Stimulated activated CD4-positive, alpha-beta T cell treated with anti-CD3 and anti-CD28 coated beads, Interleukin-1b, Interleukin-23, amount 100 ng/mL, for 1 hour (primary cell): ENCODE measurements at places on chromosomes 12 and 14.

DNA sequence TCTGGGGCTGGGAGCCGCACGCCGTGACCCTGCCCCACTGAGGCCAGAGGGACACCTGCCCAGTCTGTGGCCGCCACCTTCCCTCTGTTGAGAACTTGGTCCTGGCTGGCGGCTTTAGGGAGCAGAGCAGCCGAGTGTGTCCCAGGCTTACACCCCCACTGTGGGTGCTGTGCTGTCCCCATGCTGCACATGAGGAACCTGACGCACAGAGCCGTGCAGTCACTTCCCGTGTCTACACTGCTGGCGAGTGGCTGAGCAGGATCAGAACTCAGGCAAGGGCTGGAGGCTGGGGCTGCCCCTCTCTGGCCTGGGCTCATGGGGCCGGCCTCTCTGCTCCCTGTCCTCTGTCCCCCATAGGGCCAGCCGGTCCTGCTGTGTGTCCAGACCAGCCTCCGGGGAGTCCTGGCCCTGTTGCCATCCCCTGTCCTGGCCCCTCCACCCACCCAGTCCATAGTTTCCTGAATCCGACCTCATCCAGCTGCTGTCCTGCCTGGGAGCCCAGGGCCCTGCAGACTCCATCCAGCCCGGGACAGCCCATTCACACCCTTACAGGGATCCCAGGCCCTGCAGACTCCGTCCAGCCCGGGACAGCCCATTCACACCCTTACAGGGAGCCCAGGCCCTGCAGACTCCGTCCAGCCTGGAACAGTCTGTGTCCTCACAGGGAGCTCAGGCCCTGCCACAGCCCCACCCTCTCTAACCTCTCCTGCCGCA, 10.3 kb downstream of the FBRSL1 start:
- no peak for DNase-seq

- DNase-seq: peak; percentile 82
Measured at GRCh38 chr14:93959239-93960107, 16.9 kb downstream of the ASB2 start.

DNA sequence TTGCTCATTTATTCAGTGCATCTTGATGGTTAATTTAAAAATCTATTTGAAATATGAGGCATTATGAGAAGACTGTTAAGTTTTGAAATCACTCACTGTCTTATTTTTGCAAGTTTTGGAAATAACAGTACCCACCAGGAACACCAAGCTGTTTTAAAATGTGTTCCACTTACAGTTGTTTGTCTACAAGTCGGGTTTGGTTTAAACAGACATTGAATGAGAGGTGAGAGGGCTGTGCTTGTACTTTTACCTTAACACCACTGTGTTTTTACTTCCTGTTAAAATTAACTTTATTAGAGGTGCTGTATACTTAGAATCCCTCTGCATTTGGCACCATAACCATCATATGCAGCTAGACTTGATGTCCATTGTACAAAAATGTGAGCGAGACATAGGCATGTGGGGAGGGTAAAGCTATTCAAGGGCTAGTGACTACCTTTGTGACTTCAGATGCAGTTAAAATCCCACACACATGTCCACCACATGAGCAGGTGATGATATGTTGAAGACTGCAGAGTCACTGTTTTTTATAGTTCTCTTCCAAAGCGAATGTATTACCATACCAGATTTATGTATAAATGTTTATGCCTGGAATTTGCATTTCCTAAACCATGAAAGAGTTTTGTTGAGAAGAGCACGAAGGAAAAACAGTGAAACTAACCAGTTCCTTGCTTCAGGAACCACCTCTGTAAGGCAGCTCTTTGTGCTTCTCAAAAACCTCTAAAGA, 12.9 kb downstream of the ELK3 start:
- no peak for DNase-seq

- DNase-seq: no peak
Measured at GRCh38 chr12:851343-851742, 98.2 kb downstream of the RAD52 start.

GRCh38 chr12:57263096-57263495, 12.1 kb upstream of the STAC3 start:
- DNase-seq: no peak

DNA sequence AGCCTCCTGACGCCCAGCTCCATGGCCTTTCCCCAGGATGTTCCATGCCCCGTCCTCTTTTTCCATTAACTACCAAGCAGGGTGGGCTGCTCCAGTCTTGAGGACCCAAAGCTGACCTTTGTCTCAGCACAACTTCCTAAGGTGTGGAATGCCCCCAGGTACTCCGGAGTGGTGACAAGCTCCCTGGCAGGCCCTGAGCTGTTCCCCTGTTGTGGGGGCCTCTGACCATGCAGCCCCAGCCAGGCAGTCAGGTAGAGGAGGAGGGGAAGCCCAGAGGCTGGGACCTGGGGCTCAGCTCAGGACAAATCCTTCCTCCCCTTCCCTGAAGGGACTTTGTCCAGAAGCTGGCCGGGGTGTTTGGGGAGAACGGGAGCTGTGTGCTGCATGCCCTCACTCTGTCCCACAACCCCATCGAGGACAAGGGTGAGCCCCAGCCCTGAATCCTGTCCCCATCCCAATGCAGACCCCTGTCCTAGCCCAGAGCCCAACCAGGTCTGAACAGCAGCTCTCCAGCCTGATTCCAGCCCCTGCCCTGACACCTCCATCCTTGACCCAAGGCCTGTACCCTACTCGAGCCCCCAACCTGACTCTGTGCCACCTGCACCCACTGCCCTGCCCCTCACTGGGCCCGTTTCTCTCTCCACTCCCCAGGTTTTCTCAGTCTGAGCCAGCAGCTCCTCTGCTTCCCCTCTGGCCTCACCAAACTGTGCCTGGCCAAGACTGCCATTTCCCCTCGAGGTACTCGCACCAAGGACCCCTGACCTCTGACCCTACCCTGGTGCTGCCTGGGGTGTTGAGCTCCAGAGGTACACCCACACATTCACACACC, 4.4 kb downstream of the CARMIL3 start:
- DNase-seq: no peak

DNA sequence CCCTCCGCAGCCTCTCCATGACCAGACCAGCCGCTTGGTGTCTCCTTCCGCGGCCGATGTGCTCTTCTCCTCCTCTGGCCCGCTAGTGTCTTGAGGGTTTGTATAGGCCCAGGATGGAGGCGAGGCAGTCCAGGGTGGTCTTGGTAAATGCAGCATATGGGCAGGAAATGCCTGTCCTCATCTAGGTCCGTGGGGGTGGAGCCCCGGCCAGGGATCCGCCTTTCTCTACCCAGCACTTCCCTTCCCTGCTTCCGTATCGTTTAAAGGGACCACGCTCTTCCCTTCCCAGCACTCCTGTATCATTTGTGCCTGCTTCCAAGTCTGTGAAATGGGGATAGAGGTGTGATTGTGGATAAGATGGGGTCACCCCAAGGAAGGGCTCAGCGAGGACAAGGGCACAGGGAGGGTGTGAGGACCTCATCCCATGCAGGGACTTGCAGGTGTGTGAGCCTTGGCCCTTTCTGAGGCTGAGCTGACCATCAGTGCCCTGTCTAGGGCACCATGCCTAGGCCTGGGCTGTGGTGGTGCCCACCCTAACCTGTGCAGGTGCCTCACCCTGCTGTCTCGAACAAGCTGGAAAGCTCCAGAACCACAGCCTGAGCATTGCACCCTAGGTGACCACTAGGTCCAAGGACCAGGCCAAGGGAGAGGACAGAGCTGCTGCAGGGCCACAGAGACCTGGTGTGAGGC, 326.8 kb upstream of the RTL1 start:
- DNase-seq: no peak

- DNase-seq: no peak
Measured at GRCh38 chr12:105843986-105844760, 294.6 kb downstream of the NUAK1 start.

DNA sequence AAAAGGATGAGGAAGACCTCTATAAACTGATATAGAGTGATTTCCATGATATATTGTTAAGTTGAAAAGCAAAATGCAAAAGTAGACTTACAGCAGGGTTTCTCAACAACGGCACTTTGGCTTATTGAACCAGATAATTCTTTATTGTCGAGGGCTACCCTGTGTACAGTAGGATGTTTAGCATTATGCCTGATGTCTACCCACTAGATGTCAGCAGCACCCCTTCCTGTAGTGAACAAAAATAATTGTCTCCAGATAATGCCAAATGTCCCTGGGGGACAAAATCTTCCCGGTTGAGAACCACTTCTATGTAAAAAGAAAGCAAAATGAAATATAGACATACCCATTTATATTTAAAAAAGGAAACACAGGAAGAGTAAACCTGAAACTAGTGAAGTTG, 32.4 kb downstream of the ABCD2 start:
- DNase-seq: no peak

DNA sequence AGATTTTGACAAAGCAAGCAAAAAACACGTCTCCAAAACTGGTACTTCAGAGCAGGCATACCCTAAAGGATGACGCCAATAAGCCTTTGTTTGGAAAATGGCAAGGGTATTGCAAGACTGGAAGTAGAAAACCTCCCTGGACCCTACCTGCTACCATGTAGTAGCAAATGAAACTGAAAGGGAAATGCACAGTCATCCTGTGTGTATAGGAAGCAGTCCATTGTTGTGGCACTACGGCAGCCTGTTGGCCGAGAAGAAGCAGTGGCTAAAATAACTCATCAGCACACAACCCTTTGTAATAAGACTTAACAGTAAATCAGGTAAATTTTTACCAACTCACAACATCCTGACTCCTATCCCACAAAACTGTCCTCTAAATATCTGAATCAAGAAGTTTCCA, 386.4 kb downstream of the RGS6 start:
- no peak for DNase-seq

DNA sequence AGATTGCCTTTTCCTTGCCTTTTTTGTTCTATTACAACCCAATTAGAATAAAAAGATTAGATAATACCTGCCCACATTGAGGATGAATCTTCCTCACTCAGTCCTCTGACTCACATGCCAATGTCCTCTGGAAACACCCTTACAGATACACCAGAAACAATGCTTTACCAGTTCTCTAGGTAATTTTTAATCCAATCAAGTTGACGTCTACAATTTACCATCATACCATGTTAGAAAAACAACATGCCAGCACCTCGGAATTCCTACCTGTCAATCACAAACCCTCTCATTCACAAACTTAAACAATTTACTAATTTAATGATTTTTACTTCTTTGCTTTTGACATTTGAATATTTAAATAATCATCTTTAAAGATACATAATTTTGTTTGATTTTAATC, 953.8 kb downstream of the TRHDE start:
- no peak for DNase-seq

DNA sequence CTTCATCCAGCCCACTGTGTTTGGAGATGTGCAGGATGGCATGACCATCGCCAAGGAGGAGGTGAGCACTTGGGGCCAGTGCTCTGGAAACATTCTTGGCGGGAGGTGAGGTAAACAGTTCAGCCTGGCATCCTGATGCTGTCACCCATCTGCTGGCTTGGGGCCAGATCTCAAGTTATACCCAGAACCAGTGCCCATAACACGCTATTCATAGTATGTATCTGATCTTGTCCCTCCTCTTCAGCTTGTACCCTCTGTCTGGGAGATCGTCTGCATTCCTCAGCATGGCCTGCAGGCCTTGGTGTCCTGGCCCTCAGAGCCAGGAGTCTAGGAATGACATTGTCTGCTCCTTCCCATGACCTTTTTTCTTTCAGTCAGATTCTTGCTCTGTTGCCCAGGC, 31.4 kb downstream of the ALDH2 start:
- no peak for DNase-seq

DNA sequence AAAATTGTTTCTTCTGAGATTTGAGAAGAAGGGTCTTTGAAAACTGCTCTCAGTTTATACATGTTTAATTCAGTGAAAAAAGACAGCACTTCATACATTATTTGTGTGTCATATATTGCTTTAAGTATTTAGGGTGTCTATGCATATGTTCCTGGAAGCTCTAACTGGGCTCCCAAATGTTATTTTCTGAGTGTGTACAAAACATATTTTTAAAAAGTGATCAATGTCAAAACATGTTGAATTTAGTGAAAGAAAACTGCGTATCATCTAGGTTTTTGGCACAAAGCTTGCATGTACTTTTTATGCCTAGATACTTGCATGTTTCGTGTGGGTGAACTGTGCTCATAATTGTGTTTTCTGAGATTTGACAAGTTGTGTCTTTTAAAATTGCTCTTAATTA, 81.6 kb downstream of the ASCL4 start:
- DNase-seq: no peak

DNA sequence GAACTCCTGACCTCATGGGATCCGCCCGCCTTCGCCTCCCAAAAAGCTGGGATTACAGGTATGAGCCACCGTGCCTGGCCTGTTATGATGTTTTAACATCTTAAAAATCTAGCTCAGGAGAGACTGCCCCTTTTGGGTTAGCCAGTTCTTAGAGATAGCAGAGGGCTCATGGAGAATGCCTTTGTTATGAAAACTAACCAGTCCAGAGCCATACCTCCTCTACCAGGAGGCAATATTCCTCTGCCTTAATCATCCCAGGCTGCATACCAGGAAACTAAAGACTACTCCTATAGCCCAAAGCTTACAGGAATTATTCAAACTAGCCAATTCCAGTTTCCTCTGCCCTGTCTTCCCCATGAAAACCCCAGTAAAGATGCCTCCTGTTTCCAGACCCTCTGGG, 96.0 kb upstream of the MDM1 start:
- DNase-seq: no peak

DNA sequence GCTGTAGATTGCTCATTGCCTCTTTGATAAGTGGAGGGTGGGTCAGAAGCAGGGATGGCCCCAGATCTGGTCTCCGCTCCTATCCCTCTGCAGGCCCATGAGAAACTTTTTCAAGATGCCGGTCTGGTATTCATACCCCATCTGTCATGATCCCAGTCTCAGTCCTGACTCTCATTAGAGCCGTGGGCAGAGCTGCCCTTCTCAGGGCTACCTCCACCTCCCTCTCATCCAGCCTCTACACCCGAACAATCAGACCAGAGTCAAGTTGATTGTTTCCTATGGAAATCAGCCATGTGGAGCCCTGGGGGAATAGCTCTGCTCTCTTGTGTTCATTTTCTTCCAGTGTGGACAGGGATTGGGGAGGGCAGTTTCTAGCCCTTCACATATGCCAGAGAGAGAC, 45.8 kb downstream of the NEUROD4 start:
- DNase-seq: no peak

DNA sequence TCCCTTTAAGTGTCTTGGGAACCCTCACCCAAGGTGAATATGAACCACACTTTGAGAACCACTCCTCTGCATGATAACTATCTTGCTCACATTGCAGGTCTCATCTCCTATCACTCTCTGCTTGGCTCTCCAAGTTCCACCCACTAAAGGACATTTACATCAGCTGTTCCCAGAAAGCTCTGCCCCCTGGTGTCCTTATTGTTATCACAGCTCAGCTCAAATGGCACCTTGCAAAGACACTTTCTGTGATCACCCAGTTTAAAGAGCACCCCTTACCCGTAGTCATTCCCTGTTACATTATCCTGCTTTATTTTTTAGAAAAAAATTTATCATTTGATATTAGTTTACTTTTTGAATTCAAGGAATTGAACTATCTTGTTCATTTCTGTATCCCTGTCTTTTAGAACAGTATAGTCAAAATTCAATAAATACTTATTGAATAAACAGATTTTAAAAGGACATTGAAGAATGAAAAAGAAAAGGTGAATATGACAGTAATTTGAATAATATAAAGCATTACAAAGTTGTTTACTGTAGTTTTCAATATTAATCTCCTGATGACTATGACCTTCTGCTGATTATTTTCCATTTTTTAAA, 20.5 kb upstream of the GUCY2C start:
- peak; percentile 15 for DNase-seq

- no peak for DNase-seq
Measured at GRCh38 chr12:75390156-75390898, 562 bp upstream of the GLIPR1L2 start.
